Osteocyte (in vitro differentiated cells): ENCODE measurements at places on chromosomes 13 and 19. TPM values are rescaled to one million over a fixed set of nuclear protein-coding genes. Genes with fewer than 3 reads are reported as not detected.

GRCh38 chr13:63307228-63307627 is 1891.6 kb upstream of the PCDH20 start:
- DNase-seq, result no peak

DNA sequence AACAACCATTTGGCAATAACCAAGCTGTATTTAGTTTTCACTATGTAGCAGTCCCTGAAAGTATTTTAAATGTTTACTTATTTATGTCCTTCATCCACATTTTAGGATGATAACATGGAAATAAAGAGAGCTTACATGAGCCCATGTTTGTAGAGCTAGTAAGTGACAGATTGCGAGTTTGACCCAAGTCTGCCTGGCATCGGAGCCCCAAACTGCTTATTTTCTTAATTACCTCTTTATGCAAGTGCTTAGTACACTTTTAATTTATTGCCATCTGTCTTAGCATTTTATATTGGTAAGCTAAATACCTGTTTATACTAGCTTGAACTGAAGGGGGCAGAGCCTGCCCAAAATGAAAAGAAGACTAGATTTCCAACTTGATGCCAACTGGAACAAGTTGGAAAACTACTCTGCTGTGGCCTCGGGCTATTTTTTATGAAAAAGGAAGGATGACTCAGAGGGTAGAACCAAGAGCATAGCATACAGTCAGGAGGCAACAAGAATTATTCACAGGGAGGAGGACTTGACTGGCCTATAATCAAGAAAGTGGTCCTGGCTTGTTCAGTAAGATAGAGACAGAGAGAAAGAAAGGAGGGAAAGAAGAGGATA is 150.2 kb downstream of the NDFIP2 start:
- peak; percentile 86 for DNase-seq

DNA sequence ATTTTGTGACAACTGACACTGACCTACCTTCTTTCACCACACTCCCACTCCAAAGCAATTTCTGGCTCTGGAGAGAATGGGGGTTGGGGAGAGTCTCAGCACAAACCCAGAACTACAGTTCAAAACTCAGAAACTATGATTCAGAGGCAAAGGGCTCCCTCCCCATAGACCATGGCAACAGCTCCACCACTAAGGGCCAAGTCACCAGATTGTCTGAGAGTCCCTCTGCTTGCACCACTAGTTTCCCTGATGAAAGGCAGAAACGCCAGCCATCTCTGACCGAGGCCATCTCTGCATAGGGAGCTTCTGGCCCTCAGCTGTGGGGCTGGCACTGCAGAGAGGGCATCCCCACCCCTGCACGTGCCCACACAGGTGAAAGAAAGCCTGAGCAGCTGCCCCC is 112.4 kb upstream of the VSTM2B start:
- no peak for DNase-seq

GRCh38 chr19:44641501-44642265 is 2.0 kb upstream of the PVR start:
- DNase-seq, result no peak

The ZNF563 gene
- total RNA-seq, result 1.4 and 2.3 TPM in 2 replicates

The ATP1A3 gene
- not detected in 2 replicates for total RNA-seq

The ARMC6 gene
- 26.9 and 27.0 TPM in 2 replicates for total RNA-seq

The ICAM4 gene
- not detected in 2 replicates for total RNA-seq
